NCI-H1092 (cell line): ENCODE measurements at places on chromosomes 12 and 14.

DNA sequence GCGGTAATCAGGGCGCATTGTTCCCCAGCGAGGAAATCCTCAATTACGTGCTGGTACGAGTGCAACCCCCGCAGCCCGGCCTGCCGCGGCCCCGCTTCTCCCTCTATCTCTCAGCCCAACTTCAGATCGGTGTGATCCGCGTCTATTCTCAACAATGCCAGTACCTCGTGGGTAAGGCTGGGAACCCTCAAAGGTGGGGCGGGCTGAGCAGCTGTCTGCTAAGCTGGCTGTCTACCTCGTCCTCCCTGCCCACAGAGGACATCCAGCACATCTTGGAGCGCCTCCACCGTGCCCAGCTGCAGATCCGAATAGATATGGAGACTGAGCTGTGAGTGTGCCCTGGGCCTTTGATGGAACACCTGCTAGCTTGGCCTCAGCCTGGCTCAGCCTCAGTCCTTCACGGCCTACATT is 996 bp downstream of the REC8 start:
- no peak for DNase-seq

DNA sequence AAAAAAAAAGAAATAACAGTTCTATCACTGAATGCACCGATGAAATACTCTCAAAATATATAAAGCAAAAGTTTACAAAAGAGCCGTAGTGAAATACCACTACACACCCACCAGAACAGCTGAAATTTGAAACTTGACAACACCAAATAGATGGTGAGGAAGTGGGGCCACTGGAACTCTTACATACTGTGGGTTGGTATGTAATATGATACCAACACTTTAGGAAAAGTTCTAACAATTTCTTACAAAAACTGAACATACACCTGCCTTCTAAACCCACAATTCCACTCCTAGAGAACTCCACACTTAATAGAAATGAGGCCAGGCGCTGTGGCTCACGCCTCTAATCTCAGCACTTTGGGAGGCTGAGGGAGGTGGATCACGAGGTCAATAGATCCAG is 14.1 kb downstream of the EIF5 start:
- DNase-seq: no peak

GRCh38 chr12:128025589-128026245 is 241.3 kb upstream of the TMEM132C start:
- DNase-seq: no peak

GRCh38 chr12:48580831-48581230 is 11.0 kb upstream of the LALBA start:
- no peak for DNase-seq

- no peak for DNase-seq
Observed at GRCh38 chr12:107336695-107337094, 243.3 kb upstream of the CRY1 start.

DNA sequence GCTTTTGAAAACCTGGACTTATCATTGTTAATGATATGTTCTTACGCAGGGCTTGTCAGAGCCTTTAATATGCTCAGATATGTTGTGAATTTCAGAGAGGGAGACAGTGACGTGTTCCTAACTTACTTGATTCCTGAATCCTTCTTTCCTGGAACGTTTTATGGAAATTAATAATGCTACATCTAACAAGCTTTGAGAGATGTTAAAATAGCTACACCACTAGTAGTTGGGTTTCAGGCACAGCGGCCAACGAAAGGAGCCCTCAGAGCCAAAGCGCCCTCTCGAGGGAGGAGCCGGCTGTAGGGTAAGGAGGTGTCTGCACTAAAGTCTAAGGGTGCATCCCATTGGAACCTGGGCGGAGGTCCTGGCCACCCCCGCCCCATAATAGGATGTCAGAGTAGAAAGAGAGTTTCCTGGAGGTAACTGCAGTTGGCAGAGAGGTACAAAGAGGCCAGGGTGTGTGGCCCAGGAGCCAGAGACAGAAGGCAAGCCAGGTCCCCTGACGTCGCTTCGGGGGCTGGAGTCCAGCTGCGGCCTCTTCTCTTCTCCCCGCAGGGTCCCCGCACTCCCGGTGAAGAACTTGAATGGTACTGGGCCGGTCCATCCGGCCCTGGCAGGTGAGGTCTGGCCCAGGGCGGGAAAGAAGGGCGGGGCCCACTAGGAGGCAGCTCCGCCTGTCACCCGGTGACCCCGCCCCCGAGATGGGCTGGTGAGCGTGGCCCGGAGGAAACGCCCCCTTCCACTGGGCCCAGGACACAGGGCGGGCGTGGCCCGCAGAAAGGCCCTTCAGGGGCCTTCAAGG is 36.3 kb downstream of the DTX1 start:
- no peak for DNase-seq

DNA sequence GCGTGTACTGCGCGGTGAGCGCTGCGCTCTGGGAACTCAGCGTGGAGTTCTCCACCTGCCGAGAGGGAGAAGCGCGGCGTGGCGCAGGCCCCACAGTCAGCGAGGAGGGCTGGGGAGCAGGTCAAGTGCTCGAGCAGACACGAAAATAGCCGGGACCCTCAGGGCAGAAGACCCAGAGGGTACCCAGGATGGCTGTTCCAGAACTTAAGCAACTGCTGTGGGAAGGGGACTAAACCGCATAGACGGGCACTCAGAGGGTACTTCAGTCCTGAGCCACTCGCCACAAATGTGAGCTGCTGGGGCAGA is 59.4 kb upstream of the GPR68 start:
- no peak for DNase-seq

GRCh38 chr14:102195446-102195845 is 55.7 kb downstream of the WDR20 start:
- no peak for DNase-seq

DNA sequence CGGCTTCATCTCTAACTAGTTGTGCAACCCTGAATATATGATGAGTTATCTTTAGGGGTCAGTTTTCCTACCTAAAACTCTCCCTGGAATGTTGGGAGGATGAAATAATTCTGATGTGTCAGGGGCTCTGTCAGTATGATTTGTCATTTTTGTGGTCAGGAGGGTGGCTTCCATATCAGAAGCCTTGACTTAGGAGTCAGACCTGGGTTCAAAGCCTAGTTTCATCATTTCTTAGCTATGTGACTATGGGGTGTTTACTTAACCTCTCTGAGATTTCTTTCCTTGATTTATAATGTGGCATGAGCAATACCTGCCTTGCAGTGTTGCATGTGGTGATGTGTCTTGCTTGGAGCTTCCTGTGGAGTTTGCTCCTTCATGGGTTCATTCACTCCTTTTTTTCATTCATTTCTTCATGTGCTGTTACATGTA is 146.8 kb downstream of the CHST11 start:
- DNase-seq: no peak

- no peak for DNase-seq
Observed at GRCh38 chr14:99624971-99625370, 20.0 kb upstream of the HHIPL1 start.

GRCh38 chr14:63392236-63392635 is 73.5 kb upstream of the GPHB5 start:
- no peak for DNase-seq

GRCh38 chr12:52156757-52157565 is 34.9 kb downstream of the KRT80 start:
- DNase-seq: peak; percentile 46

- DNase-seq: no peak
Observed at GRCh38 chr14:85701763-85702162, 171.8 kb downstream of the FLRT2 start.

DNA sequence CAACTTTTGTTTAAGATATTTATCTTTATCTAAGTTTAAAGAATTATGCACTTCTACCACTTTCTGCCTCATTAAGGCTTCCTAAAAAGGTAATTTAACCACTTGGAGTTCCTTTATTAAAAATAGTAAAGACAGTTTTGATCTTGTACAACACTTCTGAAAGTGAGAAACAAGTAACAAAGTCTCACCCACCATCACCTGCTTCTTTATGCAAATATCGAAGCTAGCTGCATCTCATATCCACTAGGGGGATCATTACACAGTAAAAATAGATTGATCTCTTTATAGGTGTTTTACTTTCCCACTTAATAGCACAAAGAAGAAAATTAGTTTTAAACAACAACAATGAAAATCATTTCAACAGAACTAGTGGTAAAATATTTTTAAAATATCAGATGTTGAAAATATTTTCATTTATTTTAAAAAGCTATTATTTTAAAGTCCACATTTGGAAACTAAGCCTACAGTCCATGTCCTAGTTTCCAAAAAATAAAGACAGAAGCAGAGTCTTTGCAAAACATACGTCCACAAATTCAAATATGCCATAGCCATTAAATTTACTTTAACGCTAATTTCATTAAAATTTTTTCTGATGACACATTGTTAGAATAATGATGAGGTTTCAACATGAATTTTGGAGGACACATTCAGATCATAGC is 160.0 kb upstream of the SOX5 start:
- DNase-seq: no peak

GRCh38 chr12:115305275-115305674 is 621.3 kb upstream of the TBX3 start:
- DNase-seq: no peak

- DNase-seq: no peak
Observed at GRCh38 chr12:62643486-62643885, 176.9 kb downstream of the MON2 start.

GRCh38 chr12:88298761-88299242 is 156.7 kb downstream of the TMTC3 start:
- DNase-seq: no peak

- DNase-seq: no peak
Observed at GRCh38 chr12:17301544-17301943, 695.6 kb upstream of the LMO3 start.

- DNase-seq: no peak
Observed at GRCh38 chr12:8491646-8492530, 21.4 kb upstream of the CLEC4D start.

- DNase-seq: no peak
Observed at GRCh38 chr14:84144166-84144565, 1385.8 kb upstream of the FLRT2 start.

DNA sequence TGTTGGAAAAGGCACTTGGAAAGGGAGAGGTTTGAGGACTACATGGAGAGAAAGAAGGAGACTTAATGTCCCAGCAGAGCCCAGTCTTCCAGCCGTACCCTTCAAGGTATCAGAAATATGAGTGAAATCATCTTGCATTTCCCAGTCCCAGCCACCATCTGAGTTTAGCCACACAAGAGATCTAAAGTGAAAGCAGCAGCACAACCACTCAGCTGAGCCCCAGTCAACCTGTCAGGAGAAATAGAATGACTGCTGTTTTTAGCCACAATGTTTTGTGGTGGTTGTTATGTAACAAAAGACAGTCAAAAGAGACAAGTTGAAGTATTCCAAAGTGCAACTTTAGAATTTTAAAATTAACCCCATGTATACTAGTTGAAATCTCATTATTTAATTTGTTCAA is 28.0 kb downstream of the DERA start:
- DNase-seq: no peak

- no peak for DNase-seq
Observed at GRCh38 chr12:131333136-131333535, 377.8 kb upstream of the SFSWAP start.

GRCh38 chr12:109768901-109769670 is 55.5 kb downstream of the FAM222A start:
- no peak for DNase-seq

- no peak for DNase-seq
Observed at GRCh38 chr12:124696693-124697476, 129.5 kb upstream of the NCOR2 start.

GRCh38 chr12:48852734-48853688 is 1.0 kb upstream of the DDX23 start:
- DNase-seq: peak; percentile 67

DNA sequence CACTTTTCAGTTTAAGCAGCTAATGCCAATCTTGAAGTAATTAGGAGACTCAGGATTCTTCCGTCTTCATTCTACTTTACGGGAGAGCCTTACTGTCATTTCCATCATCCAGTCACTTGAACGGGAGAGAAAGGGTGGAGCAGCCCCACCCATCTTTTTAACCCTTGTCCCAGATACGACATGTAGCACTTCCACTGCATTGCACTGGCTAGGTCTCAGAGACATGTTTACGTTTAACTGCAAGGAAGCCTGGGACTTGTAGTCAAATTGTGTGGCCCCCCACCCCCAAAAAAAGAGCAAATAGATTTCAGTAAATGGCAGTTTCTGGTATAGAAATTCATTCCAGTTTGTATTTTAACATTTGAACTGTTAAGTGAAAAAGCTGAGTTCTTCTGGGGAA is 46.1 kb upstream of the SYT1 start:
- no peak for DNase-seq
